ENCODE measurements at places on chromosomes 12 and 14.

- no peak for DNase-seq
These were observed 100.4 kb downstream of the TMTC3 start for GRCh38 chr12:88242571-88242925.

- no peak for DNase-seq
These were observed 618 bp downstream of the GNPNAT1 start for GRCh38 chr14:52790756-52791222.

DNA sequence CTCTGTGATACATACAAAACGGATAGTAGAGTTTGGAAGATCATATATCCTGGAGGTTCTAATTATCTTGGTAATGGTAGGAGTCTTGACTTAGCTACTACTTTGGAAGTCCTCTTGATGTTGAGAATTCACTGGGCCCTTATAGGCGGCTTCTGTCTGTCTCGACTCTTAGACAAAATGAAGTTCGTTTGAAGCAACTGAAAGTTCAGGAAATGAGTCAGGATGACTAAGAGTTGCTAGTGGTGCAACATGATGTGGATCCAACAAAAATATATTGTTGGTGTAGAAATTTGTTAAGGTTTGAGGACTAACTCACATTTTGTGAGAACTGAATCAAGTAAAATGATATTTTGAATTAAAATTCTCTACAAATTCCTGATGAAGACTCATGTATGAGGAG lies 272.7 kb downstream of the AEBP2 start:
- no peak for DNase-seq

DNA sequence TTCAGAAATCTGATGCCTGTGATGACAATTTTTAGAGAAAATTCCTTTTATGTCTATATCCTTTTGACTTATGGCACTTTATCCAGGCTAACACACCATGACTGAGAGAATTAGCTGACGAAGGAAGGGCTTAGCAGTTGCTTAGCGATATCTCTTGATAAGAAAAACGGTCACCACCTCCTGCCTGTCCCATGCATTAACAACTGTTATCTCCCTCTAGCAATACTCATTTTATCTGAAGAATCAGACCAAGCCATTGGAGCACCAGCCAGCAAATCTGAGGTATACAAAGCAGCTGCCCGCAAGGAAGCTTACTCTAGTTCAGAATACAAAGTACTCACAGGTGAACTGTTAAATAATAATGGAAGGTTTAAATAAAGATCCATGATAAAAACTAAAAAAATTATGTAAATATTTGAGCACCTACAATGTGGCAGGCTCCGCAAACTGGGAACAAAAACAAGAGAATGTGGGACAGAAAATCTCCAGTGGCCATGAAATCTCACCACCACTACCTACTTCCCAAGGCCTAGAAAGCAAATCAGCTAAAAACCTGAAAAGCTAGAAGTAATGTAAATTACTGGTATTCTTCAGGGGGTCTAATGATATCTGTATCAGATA lies 24.3 kb downstream of the PPM1H start:
- DNase-seq = no peak

- DNase-seq = peak; percentile 42
These were observed 60.8 kb downstream of the SAMD4A start for GRCh38 chr14:54627540-54628363.
